ENCODE measurements at places on chromosomes 16 and 17.

- no peak for DNase-seq
Measured at GRCh38 chr17:58331815-58332777, 3.5 kb upstream of the TSPOAP1 start.

- peak; percentile 97 for DNase-seq
Measured at GRCh38 chr17:55238179-55238930, 26.4 kb upstream of the HLF start.

DNA sequence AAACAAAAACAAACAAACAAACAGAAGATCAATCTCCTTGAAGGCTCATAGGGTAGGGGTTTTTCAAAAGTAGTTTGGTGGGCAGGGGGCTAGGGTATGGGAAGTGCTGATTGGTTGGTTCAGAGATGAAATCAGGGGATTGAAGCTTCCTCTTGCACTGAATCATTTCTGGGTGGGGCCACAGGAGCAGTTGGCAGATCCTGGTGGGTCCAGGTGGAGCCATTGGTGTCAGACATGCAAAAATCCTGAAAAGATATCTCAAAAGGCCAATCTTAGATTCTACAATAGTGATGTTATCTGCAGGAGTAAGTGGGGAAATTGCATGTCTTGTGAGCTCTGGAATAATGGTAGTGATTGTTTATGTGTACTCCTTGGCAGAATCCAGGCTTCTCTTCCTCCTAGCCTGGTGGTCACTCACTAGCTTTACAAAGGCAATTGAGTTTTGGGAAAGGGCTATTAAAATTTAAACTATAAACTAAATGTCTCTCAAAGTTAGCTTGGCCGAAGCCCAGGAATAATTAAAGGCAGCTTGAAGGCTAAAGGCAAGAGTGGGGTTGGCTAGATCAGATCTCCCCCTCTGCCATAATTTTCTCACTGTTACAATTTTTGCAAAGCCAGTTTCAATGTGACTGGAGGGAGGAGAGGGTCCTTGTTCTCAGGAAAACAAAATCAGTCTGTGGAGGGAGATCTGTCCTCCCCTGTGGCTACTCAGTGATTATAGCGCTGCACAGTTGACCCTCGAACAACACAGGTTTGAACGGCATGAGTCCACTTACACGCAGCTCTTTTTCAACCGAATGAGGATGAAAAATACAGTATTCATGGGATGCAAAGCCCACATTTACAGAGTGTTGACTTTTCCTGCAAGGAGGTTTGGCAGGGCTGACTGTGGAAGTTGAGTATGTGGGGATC, 45.2 kb downstream of the RNF112 start:
- no peak for DNase-seq

DNA sequence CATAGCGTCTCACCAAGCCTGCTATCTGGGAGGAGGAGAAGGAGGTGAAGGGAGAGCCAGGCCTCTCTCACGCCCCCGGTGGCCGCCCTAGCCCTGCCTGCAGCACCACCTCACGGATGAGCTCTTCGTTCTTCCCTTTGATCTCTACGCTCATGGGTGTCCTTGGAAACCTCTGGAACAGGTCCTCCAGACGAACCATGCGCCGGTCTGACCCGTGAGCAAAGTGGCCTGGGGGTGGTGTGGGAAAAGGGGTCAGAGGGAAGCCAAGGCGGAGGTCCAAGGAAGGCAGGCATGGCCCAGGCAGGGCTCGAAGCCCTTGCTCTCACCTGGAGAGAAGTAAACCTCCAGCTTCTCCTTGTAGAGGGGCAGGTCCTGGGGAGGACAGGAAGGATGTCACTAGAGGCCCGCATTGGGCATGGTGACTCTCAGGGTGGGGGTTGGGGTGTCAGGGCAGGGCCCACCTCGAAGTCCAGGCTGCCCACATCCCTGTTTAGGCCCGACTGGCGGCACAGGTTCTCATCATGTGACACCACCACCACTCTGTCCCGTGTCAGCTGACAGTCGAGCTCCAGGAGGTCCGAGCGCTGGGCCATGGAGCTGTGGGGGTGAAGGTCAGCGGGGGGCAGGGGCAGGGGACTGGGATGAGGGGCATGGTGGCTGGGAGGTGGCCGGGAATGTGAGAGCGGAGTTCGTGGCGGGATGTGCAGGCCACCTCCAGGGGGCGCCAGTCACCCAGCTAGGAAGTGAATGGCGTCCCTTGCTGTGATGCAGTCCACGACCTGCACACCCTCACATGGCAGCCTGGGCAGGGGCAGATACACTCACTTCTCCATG, 923 bp downstream of the GDPD3 start:
- DNase-seq: no peak

Measured in muscle of arm (tissue), 14 donors.